ENCODE measurements at places on chromosomes 3 and 15. TPM values are rescaled to one million over a fixed set of nuclear protein-coding genes. Genes with fewer than 3 reads are reported as not detected.

The PARP15 gene
- 0.21 TPM for total RNA-seq

- peaks cover 7% of the 10 kb centered on the region for H3K4me1 ChIP-seq
- DNase-seq = no peak
- H3K4me3 ChIP-seq = no peak overlapping the region
- no peak overlapping the region for H3K27ac ChIP-seq
- H3K36me3 ChIP-seq = no peaks in the 10 kb centered on the region
- H3K27me3 ChIP-seq = no peaks in the 10 kb centered on the region
Observed at GRCh38 chr3:30890907-30891306, 3.6 kb downstream of the GADL1 start.

- H3K4me3 ChIP-seq = no peak overlapping the region
- no peaks in the 10 kb centered on the region for H3K36me3 ChIP-seq
- no peak overlapping the region for H3K27ac ChIP-seq
- no peaks in the 10 kb centered on the region for H3K27me3 ChIP-seq
Observed at GRCh38 chr3:132273036-132273435, 44.2 kb upstream of the ACP3 start.

DNA sequence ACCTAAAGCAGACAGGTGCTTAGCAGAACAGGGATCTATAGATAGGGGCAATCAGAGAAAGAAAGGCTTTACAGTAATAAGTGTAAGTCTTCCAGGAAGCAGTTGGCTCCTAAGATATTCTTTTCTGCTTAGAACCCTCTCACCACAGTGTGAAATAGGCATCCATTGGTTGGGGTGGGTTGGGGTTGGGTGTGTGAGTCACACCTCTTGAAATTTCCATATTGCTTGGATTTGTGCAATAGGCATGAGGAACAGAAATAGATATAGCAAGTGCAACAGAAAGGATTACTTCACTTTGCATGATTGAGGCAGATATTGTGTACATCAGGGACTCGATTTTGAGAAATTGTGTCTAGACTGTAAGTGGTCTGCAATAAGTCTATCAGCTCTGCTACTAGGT is 200.1 kb upstream of the GAP43 start:
- no peak overlapping the region for H3K27ac ChIP-seq
- no peaks in the 10 kb centered on the region for H3K36me3 ChIP-seq
- no peak overlapping the region for H3K4me3 ChIP-seq

DNA sequence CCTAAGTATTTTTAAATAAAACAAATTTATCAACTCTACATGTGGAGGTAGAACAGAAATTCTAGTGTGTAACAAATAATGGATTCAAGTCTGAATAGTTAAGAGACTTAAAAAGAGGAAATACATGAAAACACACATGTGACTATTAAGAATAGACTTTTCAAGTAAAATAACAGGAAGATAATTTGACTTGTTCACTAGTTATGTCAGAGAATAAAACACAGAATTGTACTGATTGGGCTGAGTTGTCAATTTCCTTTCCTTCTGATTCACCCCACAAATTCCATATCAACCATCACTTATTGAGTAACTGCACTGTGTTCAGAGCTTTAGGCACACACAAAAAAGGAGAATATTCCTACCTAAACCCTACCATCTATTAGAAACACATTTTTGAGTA is 557.2 kb downstream of the TUSC7 start:
- DNase-seq = no peak
- no peak overlapping the region for H3K27ac ChIP-seq
- no peaks in the 10 kb centered on the region for H3K36me3 ChIP-seq
- H3K27me3 ChIP-seq = no peaks in the 10 kb centered on the region
- no peak overlapping the region for H3K4me3 ChIP-seq

- H3K27ac ChIP-seq = no peak overlapping the region
- H3K4me3 ChIP-seq = peak overlapping the region; percentile 99
- no peaks in the 10 kb centered on the region for H3K36me3 ChIP-seq
Observed at GRCh38 chr15:70098153-70098460, 390 bp upstream of the TLE3 start.

The PRR20G gene
- total RNA-seq = not detected

The DNAH12 gene
- total RNA-seq = not detected

The ZNF106 gene
- total RNA-seq = 64.5 TPM

The PIERCE2 gene
- total RNA-seq = 1.4 TPM

- DNase-seq = no peak
- H3K4me3 ChIP-seq = no peak overlapping the region
- H3K27me3 ChIP-seq = no peaks in the 10 kb centered on the region
- no peak overlapping the region for H3K27ac ChIP-seq
Observed at GRCh38 chr3:129722527-129722926, 116.1 kb upstream of the PLXND1 start.

The ATP13A5 gene
- not detected for total RNA-seq

GRCh38 chr15:98723195-98723594 is 74.9 kb downstream of the IGF1R start:
- peaks cover 37% of the 10 kb centered on the region for H3K4me1 ChIP-seq
- H3K4me3 ChIP-seq = no peak overlapping the region
- H3K36me3 ChIP-seq = no peaks in the 10 kb centered on the region
- no peaks in the 10 kb centered on the region for H3K27me3 ChIP-seq
- no peak overlapping the region for H3K27ac ChIP-seq
- no peak for DNase-seq

- H3K4me3 ChIP-seq = no peak overlapping the region
- no peak overlapping the region for H3K27ac ChIP-seq
- no peaks in the 10 kb centered on the region for H3K36me3 ChIP-seq
- H3K4me1 ChIP-seq = no peaks in the 10 kb centered on the region
- DNase-seq = no peak
- H3K27me3 ChIP-seq = no peaks in the 10 kb centered on the region
Observed at GRCh38 chr3:11560746-11561145, 83.0 kb downstream of the VGLL4 start.

- H3K27me3 ChIP-seq = no peaks in the 10 kb centered on the region
- no peak overlapping the region for H3K27ac ChIP-seq
- peaks cover 4% of the 10 kb centered on the region for H3K4me1 ChIP-seq
- no peak overlapping the region for H3K4me3 ChIP-seq
Observed at GRCh38 chr15:75163150-75163564, 38.5 kb upstream of the C15orf39 start.

The PCLAF gene
- total RNA-seq = 65.7 TPM

GRCh38 chr3:50385754-50386153 is 26.4 kb upstream of the TMEM115 start:
- H3K27me3 ChIP-seq = no peaks in the 10 kb centered on the region
- DNase-seq = no peak
- no peak overlapping the region for H3K27ac ChIP-seq

Measured in H1 (cell line).